ENCODE measurements at places on chromosomes 7 and 10.
A peak's percentile ranks its signal among the peaks of the same experiment; 100 is the strongest.

- peak; percentile 90 for DNase-seq
These were observed 18.3 kb downstream of the MMS19 start for GRCh38 chr10:97479939-97480338.

DNA sequence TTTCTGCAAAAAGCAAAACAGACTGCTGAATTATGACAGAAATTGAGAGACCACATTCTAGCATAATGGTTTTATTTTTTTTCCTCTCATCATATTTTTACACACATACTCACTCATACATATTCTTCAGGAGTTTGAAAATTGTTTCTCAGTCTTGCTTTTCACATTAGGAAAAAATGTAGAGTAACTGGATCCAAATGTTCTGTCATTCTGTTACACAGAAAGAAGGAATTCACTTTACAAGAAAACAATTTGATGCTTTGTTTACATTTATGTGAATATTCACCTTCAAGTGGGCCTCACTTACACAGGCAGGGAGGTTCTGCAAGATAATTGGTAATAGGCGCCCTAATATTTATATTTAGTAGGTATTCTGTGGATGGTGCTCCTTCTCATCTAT is 82.0 kb downstream of the ARL4A start:
- no peak for DNase-seq

DNA sequence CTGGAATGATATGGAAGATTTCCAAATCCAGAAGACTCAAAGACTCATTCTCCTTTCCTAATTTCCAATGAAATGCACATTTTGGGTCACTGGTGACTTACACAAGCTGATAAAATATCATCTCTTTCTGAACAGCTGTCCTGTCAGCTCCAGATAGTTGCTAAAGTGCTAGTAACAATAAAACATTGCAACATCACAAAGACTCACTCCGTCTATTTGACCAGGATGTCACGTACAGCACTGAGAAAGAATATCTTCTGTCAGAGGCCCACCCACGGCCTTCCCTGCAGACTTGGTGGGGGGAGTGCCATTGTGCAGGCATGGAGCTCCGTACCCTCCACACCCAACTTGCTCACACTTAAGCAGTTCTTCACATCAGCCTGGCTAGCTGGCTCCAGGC is 78.9 kb upstream of the EGR2 start:
- DNase-seq, result no peak

- DNase-seq, result no peak
These were observed 566.9 kb downstream of the PTPRN2 start for GRCh38 chr7:158020706-158021095.
